Fibroblast of mammary gland (primary cell): ENCODE measurements at places on chromosomes 6 and 20.

DNA sequence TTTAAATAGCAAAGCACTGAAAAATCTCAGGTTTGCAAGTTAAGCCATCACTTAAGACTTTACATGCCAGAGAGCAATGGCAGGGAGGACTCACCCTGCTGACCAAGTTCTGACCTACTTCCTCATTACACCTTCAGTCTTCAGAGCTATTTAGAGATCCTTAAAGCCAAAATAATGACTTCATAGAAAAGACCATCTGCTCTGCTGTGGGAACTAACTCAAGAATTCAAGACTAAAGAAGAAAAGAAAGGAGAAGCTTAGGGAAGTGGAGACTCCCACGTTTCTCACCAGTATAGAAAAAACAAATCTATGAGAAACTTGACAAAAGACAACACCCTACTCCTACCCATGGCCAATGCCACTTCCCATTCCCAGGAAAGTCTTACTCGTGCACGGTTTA is 28.6 kb downstream of the XPO5 start:
- DNase-seq, result no peak

DNA sequence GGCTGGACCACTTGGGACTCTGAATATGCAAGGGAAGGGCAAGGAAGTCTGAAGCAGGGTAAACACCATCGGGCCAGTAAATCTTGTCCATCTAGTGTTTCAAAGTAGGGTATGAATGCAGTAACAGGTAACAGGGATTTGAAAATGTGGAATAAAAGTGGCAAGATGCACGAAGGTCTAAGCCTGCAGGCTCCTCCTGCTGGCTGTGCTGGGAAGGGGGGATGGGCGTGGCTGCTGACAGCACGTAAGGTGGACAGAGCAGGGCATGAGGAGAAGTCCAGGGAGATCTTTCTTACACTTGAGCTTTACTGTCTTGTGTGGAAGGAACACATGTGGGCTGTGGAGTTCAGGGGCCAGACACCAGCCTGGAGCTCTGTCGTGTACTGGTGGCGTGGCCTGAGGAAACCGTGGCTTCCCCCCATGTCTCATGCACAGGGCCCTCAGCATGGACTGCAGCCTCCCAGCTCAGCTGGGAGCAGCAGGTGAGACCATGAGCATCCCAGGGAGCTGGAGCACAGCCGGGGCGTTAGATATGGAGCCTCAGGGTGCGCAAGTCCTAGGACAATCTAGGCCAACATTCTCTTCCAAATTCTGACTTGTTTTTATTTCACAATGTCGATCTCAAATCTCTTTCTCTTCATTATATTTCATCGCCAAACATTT is 84.5 kb downstream of the SLC22A23 start:
- DNase-seq, result no peak

DNA sequence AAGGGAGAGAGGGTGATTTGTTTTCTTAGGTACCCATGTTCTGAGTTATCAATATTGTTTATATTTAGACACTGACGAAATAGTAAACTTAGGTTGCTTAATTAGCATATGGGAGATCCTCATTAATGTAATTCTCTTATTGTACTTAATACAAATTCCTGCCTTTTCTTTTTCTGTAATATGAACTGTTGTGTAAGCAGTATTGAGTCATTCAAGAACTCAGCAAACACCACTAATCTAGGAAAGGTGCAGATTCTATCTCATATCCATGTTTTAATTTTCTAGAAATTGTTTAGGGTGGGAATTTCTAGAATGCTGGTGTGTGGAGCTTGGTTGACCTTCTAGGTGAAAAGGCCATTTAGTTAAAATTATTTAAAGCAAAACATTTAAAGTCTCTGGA is 216.0 kb downstream of the ZFAND3 start:
- DNase-seq, result peak; percentile 12

DNA sequence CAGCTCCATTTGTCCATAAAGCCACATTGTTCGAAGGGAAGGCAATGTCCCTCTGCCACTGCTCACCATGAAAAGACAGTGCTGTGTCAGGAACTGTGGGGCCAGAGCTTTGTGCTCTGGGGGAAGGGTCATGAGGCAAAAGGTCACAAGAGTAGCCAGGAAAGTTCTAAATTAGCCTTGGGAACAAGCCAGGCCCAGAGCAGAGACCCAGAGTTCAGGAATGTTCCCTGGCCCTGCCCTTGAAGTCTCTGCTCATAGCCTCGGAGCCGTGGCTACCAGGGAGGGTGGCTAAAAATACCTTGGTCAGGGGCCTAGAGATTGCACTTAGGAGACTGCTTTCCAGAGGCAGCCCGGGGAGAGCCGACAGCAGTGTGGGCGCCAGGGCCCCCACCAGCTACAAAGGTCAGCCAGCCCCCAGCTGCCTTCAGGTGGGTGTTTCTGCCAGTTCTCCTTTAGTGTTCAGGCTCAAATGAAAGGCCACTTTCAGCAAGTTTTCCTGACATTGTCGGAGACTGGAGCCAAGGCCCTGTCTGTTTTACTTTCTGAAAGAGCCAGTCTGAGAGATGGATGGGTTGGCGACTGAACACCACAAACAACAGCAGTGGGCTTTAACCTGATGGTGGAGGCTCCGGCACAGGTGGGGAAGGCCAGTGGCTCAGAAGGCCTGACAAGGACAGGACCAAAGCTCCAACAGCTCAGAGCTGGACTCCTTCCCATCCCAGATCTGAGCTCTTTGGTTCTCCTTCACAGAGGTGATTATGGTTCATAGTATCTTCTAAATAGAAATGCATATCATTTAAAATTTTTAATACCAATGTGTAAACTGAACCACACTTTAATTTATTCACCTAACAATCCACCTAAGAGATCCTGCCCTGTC is 76.2 kb downstream of the CDH26 start:
- DNase-seq, result no peak

DNA sequence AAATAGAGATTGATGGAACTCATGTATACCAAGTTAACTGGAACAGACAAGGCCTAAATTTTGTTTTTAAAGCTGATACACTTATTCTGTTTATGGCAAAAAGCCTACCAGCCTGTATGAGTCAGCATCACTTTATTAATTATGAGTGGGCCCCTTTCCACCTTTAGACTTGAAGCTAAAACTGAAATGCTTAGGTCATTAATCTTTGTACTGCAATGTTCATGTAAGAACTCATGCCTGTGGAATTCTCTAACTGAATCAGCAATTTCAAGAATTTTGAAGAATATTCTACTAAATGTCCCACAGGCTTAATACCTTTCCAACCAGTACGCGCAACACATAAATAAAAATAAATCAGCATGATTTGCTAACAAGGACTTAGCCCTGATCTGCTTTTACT is 140.2 kb upstream of the PHACTR1 start:
- peak; percentile 38 for DNase-seq

DNA sequence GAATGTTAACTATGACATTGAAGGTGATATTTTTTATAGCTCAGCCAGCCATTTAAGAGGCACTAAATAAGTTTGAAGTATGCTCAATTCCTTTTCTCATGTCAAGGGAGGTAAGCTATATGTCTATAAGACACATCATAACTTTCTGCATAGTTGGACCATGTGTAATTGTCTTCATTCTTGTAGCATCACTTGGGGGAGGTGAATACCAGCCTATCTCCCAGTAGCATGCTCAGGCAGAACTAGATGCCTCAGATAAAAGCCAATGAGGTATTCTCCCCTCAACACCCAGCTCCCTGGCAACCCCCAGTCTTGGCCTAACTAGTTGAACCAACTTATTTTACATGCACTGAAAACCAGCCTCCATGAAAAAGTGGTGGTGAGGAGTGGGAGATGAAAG is 158.3 kb upstream of the JAG1 start:
- no peak for DNase-seq

GRCh38 chr6:147390909-147391536 is 117.5 kb upstream of the SAMD5 start:
- peak; percentile 28 for DNase-seq

DNA sequence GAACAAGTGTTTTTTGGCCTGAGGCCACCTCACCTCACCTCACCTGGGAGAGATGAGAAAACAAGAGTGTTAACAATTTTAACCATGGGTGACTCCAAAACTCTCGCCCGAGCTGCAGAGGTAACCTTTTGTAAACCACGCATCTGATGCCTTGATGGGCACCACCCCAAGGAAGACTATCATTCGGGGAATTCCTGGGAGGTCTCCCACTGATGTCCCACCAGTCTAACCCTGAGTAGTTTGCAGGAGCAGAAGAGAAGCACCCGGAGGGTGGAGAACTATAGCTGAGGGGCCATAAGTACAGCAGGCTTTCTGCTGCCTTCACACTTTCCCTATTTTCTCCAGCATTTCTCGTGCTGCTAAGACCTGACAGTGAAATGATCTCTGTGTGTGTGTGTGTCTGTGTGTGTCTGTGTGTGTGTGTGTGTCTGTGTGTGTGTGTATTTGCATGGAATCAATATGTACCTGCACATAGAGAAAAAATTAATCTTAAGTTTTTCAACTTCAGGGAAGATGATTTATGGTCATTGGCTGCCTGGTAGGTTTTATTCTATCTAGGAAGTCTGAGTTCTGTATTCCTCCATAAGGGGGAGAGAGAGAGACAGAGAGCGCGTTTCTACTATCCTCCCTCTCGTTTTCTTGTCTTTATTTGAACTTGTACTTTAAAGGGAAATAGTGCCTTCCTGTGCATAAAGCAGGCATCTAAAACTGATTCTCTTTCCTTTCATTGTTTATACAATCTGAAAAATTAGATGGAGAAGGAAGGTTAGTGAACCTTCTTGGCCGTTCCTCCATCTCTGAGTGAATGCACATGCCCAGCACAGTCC is 75.8 kb downstream of the CAP2 start:
- DNase-seq, result peak; percentile 43

DNA sequence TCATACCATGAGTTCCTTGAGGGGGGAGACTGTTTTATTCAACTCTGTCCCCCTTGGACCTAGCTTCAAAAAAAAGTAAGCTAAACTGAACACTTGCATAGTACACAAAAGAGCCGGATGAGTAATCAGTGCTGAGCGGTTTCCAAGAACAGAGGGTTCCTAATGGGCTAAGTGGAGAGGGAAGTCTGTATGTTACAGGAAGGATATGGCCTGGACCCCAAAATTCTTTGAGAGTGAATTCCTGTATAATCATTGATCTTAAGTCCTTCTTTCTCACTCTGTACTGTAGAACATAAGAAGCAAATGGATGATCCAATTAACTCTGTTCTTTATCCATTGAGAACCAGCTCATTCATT is 324.7 kb upstream of the CNR1 start:
- DNase-seq, result peak; percentile 90

DNA sequence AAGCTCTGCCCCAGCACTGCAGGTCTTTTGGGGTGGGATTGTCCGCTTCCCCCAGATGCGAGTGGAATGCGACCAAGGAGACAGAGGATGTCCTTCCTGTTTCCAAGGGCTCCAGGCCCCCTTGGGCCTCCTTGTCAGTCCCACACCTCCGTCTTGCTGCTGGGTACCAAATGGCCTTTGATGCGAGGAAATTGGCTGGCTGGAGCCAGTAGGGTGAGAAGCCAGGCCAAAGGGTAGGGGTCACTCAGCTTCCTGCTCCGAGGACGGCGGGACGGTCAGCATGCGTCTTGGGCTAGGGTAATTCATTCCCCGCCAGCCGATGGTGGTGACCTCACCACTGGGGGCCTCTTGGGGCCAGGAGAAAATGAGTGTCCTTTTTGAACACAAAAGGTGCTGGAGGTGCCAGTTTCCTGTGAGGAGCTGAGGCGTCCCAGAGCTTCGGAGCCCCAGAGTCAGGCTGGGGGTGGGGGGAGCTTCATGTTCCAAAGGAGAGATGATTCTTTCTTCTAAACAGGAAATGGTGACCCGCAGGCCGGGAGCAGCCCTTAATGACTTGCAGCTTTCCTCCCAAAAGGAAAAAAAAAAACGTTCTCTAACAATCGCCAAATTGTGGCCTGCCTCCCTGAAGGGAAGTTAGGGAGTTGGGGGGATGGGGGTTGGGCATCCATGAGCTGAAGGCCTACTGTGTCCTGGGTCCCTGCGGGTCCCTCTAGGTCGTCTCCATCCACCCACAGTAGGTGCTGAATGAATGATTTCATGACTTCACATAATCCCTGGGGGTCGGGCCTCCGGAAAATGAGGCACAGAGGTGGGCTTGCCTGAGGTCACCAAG is 6.7 kb downstream of the SNAI1 start:
- peak; percentile 87 for DNase-seq

DNA sequence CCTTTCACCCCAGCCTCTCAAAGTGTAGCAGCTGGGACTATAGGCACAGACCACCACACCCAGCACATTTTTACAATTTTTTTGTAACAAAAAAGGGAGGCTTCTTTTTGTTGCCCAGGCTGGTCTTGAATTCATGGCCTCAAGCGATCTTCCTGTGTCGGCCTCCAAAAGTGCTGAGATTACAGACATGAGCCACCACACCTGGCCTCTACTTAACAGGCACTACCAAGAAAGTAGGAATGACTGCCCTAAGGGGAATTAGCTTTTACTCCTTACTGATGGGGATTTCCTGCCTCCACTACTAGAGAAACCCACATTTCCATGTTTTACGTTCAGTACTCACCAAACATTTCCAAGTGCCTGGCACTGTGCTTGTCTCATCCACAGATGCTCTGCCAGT is 109.6 kb downstream of the CARMIL1 start:
- no peak for DNase-seq

DNA sequence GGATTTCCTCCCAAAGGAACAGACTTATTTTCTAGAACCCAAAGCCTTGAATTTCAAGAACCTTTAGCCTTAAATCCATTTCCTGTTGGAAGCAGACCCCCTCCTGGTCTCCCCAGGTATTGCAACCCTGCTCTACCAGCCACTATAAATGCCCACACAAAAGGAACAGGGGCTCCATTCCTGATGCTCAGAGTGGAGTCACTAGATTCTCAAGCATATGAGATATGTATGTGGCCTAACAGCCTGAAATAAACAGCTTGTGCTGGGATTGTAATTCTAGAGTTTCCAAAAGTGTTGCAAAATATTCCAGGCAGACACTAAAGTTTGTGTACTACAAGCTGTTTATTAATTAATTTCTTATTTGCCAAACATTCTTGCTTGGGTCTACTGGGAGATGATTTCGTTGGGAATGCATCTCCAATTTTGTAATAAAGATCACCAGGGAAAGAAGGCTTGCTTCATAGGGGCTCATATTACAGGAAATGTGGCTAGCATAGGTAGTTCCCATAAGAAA is 44.8 kb downstream of the RIPOR3 start:
- peak; percentile 92 for DNase-seq

- DNase-seq, result no peak
Observed at GRCh38 chr6:25322692-25323091, 43.5 kb downstream of the CARMIL1 start.

DNA sequence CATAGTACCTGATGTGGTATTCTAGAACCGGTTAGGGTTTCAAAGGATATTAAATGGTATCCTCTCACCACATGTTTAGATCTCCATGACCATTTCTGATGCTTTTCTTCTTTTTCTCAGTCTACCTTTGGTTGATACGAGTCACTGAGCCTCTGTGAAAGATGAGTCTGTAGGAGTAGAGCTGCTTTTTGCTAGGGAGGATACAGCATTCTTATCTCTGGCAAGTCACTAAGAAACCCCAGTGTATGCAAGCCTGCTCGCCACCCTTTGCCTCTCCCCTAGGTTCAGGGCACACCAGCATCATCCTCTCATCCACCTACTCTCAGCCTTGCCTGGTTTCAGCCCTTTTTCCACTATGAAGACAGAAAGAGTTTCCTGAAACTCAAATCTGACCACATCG is 89.9 kb downstream of the MTFR2 start:
- DNase-seq, result no peak
